ENCODE measurements at places on chromosomes 3 and 15. TPM values are rescaled to one million over a fixed set of nuclear protein-coding genes. Genes with fewer than 3 reads are reported as not detected.

Gene AVEN
- total RNA-seq: 13.6 TPM

Gene PIGX
- total RNA-seq: 58.9 TPM

Gene GRAMD2A
- not detected for total RNA-seq

Gene GP9
- not detected for total RNA-seq

Gene NXPE3
- 3.0 TPM for total RNA-seq

Gene SAXO2
- 0.43 TPM for total RNA-seq

Gene CD200
- total RNA-seq: 1.9 TPM

Gene LRTM1
- total RNA-seq: not detected

Gene ISLR2
- total RNA-seq: not detected

Gene MASP1
- not detected for total RNA-seq

Gene PRR20G
- not detected for total RNA-seq

Gene HYKK
- total RNA-seq: 6.6 TPM
